ENCODE measurements at places on chromosomes 5 and 9.

DNA sequence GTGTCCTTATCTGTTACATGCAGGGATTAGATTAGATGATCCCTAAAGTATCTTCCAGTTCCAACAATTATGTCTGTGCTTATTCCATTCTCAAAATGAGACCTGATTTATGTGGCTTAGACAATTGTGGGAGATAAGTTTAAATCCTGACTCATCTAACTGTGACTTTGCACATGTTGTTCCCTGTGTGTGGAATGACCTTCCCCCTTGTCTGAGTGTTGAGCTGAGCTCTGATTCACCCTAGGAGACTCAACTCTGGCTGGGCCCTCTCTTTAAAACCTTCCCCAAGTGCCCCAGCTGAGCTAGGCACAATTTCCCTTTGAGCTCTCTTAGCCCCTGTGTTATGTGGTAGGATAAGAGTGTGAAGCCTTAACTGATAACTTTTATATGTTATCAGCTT lies 118.9 kb upstream of the ELL2 start:
- DNase-seq = no peak

DNA sequence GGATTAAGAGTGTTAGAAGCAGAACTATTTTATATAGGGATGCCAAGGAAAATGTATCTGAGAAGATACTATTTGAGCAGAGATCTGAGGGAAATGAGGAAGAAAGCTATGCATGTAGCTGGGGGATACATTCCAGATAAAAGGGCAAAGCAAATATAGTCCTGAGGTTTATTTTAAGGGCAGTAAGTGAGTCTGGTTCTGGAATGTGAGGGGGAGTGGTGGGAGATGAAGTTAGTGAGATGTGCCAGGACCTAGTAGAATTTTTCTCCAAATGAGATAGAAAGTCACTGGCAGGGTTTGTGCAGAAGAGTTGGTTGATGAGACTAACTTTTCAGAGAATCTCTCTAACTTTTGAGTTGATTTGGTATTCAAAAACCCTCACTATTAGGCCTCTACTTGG lies 374.7 kb downstream of the ADGRV1 start:
- no peak for DNase-seq

DNA sequence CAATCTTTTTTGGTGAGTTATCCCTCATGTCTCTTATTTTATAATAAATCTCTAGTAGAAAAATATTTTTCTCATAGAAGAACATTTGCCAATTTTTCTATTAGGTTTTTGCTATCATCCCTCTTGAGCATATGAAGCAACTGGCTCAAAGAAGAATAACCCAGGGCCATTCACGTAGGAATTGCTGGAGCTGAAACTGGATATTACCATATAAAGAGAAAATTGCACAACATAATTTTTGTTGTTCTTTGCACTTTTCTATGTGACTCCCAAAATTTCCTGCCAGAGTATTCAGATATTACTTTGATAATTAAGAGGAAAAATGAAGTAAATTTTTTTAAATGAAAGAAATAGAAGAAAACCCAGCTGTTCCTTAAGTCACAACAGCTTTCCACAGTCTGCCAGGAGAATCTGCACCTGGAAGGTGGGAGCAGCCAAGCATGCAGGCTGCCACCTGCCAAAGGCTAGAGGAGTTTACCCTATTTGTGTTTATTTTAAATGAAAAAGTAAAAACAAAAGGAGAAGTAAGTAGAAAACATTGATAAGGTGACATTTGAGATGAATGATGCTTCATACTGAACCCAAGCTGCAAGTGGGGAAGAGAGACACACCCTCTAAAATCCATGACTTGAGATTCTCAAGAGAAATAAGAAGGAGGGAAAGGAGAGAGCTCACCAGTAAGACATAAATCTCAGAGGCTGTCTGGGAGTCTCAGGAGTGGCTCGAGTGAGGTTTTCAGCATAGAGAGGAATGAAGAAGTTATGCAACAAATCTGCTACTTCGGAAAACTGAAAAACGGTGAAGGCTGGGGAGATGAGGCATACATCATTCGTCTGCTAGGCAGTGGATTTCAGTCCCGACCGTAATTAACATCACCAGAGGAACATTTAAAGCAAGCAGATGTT lies 31.5 kb upstream of the FREM1 start:
- DNase-seq = no peak

GRCh38 chr9:93345643-93346230 lies 105.7 kb upstream of the FAM120A start:
- no peak for DNase-seq

GRCh38 chr9:133514460-133515239 lies 10.1 kb downstream of the MYMK start:
- no peak for DNase-seq

- DNase-seq = peak; percentile 71
Observed at GRCh38 chr9:132806723-132807421, 71.2 kb downstream of the AK8 start.

GRCh38 chr5:113338628-113339027 lies 96.2 kb downstream of the TSSK1B start:
- no peak for DNase-seq
